Left colon (tissue), 2 donors: ENCODE measurements at places on chromosomes 2 and 18. TPM values are rescaled to one million over a fixed set of nuclear protein-coding genes. Genes with fewer than 3 reads are reported as not detected.

DNA sequence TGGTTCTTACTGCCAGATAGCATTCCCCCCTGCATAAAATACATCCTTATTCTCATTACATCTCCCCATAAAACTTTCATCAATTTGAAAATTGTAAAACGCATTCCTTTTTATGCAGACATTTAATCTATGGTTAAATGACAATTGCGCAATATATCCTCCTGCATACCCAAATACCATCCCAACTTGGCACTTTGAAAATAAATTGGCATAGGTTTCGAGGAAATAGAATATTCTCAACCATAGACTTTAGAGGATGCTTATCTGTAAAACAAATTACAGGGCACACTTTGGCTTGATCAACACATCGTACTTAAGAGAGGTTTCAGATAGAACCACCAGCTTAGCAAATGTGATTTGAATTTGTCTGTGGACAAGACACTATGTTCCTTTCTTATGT, 31.0 kb upstream of the CAVIN2 start:
- DNase-seq: no peak

DNA sequence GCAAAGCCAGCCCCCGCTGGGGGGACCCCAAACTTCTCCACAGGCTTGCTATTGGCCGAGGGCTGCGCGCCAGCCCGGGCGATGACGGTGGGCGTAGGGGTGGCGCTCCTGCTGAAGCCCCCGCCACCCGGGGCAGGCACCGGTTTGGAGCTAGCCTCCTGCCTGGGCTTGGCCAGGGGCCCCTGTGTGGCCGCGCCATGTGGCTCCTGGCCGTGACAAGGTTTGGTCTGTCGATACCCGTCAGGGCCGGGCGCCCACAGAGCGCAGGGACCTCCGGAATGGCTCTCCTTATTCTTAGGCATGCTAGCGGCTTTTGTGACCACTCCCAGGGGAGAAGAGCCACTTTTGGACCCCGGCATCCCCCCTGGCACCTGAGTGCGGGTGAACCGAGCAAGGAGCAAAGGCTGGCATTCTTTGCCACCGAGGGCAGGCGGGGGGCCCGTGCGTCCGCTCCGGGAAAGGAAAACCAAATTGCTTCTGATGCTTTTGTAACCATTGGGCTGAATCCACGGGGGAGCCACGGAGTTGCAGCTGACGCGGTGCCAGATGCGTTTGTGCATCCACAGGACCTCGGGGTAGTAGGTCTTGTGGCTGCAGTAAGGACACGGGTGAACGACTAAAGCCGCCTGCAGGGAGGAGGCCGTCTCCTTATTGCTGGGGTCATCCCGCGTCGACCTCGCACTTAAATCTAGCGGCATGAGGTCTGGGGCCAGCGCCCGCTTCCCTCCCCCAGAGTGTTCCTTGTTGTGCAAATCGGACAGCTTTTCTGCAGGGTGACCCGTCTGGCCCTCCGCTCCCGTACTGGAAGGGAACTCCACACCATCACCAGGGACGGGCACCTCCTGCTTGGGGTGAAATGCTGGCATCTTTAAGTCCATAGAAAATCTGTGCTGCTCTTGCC, 115.6 kb downstream of the ZNF516 start:
- DNase-seq: no peak

GRCh38 chr2:34123996-34124785, 525.1 kb upstream of the FAM98A start:
- no peak for DNase-seq

GRCh38 chr2:169819106-169819505, 5.6 kb downstream of the METTL5 start:
- DNase-seq: no peak

GRCh38 chr18:73756256-73757091, 391.2 kb downstream of the FBXO15 start:
- DNase-seq: no peak

- no peak for DNase-seq
Measured at GRCh38 chr2:174711206-174711605, 53.1 kb downstream of the CHRNA1 start.

DNA sequence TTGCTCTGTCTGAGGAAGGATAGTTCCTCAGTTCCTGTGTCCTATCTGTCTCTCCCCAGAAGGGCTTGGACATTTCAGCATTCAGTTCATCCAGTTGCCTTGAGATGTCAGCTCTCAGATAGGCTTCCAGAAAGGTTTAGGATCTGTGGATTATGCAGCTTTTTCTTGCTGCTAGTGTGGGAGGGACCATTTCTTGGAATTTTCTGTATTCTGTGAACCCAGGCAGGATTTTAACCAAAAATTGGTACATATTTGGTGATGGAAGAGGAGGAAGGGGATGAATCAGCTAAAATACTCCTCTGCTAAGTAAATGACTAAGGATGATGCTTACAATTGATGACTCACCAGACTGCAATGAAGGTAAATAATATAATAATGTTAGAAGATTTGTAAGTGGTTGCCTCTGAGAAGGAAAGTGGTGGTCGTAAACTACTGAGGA, 58.6 kb upstream of the DOCK10 start:
- no peak for DNase-seq

DNA sequence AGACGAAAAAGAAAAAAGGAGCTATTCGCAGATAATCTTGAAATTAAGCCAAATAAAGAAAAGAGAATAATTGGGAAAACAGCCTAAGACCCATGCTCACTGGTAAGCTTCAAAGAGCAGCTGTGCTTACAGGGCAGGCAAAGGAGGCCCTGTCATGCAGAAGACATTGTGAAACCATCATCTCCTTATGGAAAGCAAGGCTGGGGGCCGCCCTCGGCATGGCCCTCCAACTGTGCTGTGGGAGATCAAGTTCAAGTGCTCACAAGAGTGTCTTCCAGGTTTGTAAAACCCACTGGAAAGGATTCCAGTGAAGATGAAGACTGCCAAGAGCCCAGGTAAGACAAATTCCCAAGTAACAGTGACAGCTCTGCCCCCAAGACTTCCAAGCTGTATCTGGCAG, 32.2 kb downstream of the ACVR1 start:
- DNase-seq: no peak

- DNase-seq: no peak
Measured at GRCh38 chr2:36680012-36680411, 16.5 kb upstream of the VIT start.

Gene KANSL1L
- total RNA-seq: 8.6 TPM

Gene TMEM178A
- total RNA-seq: 2.0 TPM

Gene EPAS1
- total RNA-seq: 155 TPM

Gene TUBA4B
- not detected for total RNA-seq
